ENCODE measurements at places on chromosomes 11 and 22.

GRCh38 chr11:44638032-44638431 lies 72.6 kb downstream of the CD82 start:
- DNase-seq, result no peak

GRCh38 chr11:85602526-85603213 lies 24.5 kb downstream of the DLG2 start:
- DNase-seq, result no peak

DNA sequence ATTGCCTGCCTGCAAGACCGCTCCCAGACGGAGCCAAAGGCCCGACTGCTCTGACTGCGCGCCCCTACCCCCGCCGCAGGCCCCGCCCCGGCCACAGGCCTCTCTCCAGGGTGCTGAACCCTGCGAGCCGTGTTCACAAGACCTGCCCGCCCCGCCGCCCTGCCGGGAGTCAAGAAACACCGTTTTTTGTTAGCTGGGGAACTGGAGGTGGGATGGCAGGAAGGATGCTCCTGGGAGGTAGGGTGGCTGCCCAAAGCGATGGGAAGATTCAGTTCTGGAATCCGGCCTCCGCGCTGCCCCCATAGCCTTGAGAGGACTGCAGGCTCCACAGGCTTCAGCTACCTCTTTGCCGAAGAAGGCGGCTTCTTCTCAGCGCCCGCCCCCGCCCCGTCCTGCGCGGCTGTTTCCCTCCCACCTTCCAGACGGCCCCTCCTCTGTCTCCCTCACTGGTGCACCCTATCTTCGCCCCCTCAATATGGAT lies 2.7 kb upstream of the PDE2A start:
- no peak for DNase-seq

DNA sequence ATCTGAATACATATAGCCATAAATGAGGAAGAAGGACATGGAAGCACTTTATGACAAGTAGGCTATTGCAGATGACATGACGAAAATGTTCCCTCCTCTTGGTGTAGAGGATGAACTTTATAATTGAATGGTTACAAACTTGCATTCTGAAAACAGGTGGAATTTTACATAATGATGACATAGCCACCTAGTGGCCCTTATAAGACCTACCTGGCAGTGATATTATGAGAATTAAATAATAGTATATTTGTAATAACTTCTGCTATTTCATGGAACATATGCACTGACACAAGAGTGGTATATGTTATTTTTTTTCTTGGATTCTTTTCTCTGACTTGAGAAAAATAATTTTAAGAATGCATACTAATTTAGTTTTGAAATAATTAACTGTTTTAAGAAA lies 22.9 kb downstream of the TRIM22 start:
- DNase-seq, result no peak

GRCh38 chr11:11451501-11452005 lies 98.5 kb upstream of the CSNK2A3 start:
- DNase-seq, result no peak

All from fibroblast of the conjunctiva (primary cell).